ENCODE measurements at places on chromosomes 12 and 14.

DNA sequence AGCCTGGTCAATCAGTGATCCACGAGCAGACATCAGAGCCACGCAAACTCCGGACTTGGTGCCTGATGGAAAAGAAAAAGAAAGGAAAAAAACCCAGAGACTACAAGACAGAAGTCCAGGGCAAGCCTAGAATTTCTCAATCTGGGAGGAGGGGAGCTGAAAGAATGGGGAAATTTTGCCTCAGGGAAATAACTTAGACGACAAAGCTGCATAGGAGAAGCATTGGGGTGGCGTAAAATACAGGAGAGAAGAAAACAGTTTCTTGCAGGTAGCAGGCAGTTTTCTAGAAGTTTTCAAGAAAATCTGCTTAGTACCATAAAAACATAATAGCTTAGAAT is 2.6 kb upstream of the SLC11A2 start:
- DNase-seq = no peak

- no peak for DNase-seq
Observed at GRCh38 chr12:76698316-76698715, 65.6 kb upstream of the ZDHHC17 start.

DNA sequence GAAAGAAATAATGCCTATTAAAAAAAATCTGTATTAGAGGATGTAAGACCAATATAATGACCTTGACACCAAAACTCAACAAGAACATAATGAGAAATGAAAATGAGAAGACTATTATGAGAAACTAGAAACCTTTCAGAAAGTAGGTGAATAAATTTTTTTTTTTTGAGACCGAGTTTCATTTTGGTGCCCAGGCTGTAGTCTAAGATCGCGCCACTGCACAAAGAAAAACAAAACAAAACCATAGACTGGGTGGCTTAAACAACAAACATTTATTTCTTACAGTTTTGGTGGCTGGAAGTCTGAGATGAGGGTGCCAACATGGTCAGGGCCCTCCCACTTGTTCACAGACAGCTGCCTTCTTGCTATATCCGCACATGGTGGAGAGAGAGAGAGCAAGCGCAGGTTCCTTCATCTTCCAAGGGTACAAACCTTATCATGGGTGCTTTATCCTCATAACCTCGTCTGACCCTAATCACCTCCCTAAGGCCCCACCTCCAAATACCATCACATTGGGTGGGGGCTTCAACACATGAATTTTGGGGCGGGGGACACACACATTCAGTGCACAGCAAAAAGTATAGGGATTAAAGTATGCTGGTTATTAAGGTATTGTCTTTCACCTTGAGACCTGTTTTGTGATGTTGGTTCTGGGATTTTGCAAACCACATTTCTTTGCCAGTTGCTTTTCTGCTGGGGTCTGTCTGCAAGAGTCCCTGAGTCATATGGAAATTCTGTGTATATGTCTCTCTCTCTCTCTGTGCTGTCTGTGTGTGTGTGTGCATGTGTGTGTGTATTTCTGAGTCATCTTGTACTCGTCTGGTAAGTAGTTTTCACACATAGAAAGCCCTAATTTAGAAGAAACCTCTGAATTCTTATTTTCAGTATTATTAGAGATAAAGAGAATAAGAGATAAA is 26.2 kb downstream of the ZCRB1 start:
- DNase-seq = peak; percentile 77

GRCh38 chr12:10167599-10167998 is 4.3 kb downstream of the OLR1 start:
- DNase-seq = no peak

DNA sequence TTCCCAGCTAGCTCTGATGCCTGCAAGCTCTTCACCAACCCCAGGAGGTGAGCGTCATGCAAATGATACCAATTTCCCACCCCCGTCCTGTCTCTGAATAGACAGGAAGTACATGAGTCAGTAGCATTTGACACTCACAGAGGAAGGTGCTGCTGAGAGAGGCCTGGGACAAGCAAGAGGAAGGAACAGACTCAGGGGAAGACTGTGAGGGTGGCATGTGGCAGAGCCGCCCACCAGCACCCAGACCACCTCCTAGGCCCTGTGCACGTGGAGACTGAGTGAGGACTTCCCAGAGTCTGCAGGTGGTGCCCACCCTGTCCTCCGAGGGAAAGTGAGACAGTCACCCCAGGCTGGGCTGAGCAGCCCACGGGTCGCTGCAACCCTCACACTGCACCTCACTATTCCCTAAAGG is 199.5 kb upstream of the SFSWAP start:
- peak; percentile 63 for DNase-seq

Measured in stimulated activated CD8-positive, alpha-beta memory T cell treated with anti-CD3 and anti-CD28 coated beads, Interleukin-4, amount 100 ng/mL, for 48 hours (primary cell).